ENCODE measurements at places on chromosomes 7 and 10.

GRCh38 chr7:107632492-107632865, 28.1 kb upstream of the SLC26A4 start:
- DNase-seq: no peak

GRCh38 chr7:76394957-76395356, 14.5 kb downstream of the SSC4D start:
- no peak for DNase-seq

DNA sequence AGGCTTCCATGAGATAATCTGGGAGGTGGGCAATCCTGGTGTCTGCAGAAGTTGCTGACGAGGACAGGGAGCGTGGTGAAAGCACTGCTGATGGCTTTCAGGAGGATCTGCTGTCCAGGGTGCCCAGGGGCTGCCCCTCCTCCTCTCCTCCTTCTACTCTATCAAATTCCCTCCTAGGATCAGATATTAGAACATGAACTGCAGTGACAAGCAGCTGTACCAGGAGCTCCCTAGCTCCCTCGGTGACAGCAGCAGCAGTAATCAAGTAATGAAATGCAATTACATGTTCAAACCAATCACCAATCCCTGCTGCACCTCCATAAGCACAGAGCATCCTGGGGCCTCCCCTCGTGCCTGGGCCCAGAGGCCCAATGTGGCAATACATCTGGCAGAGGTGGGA, 46.9 kb downstream of the GRID1 start:
- DNase-seq: no peak

- no peak for DNase-seq
Measured at GRCh38 chr10:103692436-103692951, 162.9 kb downstream of the SH3PXD2A start.

GRCh38 chr10:3623746-3624145, 161.3 kb downstream of the KLF6 start:
- DNase-seq: no peak
